ENCODE measurements at places on chromosomes 16 and 17.

DNA sequence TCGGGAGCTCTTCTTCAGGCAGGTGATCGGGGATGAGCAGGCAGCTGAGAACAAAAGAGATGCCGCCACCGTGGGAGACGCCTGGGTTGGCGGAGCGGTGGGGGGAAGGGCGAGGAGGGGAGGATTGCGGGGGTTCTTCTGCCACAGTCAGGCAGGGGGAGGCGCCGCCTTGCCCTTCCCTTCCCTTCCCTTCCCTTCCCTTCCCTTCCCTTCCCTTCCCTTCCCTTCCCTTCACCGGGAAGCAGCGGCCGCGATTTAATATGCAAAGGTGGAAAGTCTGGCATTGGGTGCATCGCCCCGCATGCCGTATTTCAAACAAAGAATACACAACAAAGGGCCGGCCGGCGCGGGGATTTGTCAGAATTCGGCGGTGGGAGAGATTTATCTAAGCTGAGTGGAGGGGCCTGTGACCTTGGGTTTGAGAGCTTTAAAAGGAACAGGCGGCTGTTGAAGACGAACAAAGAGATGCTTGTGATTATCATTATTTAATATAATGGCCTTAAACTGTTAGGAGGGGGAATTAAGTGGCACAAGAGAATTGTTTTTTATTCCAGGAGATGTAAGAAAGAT, 262.3 kb upstream of the TNRC6C start:
- DNase-seq: no peak

- DNase-seq: peak; percentile 63
These were observed 46.3 kb downstream of the CCDC42 start for GRCh38 chr17:8698162-8698971.

DNA sequence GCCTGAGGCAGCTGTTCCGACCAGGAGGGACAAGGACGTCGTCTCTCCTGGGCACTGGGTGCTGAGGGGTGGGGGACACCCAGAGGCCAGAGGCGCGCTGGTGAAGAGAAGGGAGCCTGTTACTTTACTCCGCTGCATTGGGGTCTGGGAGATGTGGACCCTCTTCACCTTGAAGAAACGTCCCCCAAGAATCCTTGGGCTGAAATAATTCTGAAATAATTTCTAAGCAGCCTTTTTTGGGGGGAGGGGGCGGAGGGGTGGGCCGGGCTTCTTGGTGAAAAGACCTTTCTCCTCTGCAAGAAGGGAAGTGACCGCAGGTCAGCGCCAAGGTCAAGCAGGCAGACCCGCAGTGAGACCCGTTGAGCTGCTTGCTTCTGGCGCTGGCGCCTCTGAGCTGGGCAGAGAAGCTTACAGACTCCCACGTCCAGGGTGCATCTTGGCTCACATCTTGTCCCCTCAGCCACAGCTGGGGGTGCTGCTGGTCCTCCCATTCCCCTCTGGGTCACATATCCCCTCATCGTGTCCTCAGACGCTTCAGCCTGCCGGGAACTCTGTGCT, 1.1 kb downstream of the SYT17 start:
- DNase-seq: no peak

GRCh38 chr17:39064819-39065218, 86.6 kb downstream of the PLXDC1 start:
- no peak for DNase-seq

DNA sequence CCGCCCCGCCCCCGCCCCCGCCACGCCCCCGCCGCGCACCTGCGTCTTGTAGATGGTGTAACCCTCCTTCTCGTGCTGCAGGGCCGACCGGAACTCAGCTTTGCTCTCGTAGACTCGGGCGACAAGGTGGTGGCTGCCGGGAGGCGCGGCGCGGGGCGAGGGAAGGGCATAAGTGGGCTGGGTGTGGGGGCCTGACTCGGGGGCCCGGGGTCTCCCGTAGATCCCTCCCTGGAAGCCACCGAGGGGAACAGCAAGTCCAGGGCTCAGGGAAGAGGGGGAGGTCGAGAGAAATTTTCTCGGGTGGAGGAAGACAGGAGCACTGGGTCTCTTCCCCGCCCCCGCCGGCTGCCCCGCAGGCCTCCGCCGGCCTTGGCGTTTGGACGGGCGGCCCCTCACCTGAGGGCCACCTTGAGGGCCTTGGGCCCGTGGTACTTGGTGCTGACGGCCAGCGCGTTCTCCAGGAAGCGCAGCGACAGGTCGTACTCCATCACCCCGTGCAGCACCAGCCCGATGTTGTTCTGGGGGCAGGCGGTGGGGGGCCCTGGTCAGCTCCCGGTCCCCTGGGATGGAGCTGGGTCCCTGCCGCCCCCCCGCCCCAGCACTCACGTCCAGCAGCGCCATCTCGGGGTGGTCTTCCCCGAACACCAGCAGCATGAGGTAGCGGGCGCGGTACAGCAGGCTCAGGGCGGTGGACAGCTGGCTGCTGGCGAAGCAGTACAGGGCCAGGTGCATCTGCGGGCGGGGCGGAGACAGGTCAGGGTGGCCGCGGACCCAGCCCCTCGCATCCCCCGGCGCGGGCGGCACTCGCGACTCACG, 19.4 kb downstream of the CLUH start:
- no peak for DNase-seq

DNA sequence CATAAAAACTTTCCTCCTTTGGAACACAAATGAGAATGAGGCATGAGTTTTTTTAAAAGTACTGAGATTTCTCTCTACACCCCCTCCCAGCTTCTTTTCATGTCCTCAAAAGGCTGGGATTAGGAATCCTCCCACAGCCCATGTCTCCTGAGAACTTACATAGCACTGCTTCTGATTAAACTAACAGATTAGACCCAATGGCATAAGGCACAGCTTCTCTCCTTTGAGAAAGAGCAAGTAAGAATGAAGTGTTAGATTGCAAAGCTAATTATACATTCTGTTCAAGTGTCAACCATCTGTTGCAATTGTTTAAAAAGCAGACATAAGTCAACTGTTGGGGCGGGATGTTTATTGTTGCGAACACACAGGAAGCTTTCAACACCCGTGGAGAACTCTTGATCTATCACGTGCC, 715.1 kb downstream of the CDH11 start:
- no peak for DNase-seq

DNA sequence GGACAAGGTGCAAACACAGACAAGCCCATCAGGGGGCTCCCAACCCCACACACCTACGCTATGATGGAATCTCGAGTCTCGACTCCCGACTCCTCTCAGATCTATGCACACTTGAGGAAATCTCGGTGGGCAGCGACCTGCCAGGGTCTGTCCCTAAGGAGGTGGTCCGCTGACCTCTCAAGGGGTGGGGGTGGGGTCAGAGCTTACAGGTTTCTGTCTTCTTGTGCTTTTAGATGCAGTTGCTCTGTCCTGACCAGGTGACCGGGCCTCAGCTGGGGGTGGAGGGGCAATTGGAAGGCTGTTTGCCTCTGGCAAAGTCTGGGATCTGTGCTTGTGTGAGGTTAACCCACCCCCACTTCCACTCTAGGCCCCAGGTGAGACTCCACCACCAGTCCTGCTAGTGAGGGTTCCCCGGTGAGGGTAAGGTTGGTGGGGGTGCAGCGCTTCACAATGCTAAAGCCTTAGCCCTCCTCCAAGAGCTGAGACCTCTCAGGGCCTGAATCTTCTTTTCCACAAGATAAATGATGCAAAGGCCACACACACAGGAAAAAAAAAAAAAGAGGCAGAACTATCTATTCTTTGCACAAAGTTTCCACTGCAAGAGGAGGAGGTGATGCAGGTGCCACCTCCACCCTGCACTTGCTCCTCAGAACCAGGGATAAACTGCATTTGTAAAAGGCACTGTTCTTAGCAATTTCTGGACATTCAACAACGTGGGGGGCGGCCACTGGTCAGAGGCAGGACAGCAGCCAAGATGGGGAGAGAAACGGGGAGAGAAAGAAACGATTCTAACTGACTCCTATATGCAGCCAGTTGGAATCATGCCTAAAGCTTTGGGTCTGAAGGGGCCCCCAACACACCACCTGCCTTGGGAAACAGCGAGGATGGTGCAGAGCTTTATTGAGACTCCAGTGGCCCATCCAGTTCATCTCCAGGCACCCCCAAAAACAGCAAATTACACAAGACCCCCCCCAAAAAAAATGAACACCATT, 4.1 kb downstream of the CISD3 start:
- DNase-seq: no peak

DNA sequence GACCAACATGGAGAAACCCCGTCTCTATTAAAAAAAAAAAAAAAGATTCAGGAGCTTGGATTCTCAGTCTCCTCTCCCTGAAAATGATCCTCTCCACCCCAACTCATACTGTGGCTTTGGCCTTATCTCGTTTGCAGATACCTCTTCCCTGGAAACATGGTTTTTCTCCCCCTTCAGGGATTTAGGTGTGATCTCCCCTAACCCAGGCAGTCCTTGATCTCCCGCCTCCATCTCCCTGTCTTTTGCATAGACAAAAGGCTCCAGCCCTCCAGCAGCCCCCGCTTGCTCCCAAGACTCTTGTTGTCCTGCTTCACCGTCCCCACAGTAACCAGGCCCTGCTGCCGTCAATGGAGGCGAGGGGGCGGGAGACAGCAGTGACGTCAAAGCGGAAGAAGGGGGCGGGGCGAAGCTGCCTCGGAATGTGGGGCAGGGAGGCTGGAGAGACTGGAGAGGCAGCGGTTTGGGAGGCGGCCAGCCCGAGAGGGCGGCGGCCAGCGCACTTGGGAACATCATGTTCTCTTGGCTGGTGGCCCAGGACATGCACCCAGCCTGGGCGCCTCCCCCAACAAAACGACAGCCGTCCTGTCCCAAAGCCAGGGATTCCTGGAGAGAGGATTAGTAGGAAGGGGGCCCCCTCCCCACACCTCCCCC, 1.9 kb upstream of the PER1 start:
- peak; percentile 99 for DNase-seq

All from AG10803 (cell line).